ENCODE measurements at places on chromosomes 3 and 15. TPM values are rescaled to one million over a fixed set of nuclear protein-coding genes. Genes with fewer than 3 reads are reported as not detected.

Gene SLC9A9
- 6.3 TPM for polyA plus RNA-seq

Gene PHLDB2
- 22.2 TPM for polyA plus RNA-seq

Gene GPR27
- 2.6 TPM for polyA plus RNA-seq

Gene PRR20G
- polyA plus RNA-seq: not detected

All from large intestine (tissue), 12 donors.